Cortex of kidney (tissue), 1 donor: ENCODE measurements at places on chromosomes 2 and 18.

- DNase-seq, result no peak
These were observed 8.9 kb downstream of the PAPOLG start for GRCh38 chr2:60764736-60765534.

- DNase-seq, result no peak
These were observed 85.6 kb downstream of the SMIM21 start for GRCh38 chr18:75341897-75342296.

DNA sequence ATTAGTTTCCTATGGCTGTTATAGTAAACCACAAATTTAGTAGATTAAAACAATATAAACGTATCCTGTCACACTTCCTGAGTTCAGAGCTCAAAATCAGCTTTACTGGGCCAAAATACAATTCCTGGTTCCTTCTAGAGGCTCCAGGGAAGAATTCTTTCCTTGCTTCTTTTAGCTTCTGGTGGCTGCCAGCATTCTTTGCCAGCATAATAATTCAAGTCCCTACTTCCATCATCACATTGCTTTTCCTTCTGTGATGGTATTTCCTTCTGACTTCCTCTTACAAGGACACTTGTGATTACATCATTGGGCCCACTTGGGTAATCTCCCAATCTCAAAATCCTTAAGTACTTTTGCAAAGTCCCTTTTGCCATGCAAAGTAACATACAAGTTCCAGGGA, 40.6 kb downstream of the MOB4 start:
- no peak for DNase-seq

DNA sequence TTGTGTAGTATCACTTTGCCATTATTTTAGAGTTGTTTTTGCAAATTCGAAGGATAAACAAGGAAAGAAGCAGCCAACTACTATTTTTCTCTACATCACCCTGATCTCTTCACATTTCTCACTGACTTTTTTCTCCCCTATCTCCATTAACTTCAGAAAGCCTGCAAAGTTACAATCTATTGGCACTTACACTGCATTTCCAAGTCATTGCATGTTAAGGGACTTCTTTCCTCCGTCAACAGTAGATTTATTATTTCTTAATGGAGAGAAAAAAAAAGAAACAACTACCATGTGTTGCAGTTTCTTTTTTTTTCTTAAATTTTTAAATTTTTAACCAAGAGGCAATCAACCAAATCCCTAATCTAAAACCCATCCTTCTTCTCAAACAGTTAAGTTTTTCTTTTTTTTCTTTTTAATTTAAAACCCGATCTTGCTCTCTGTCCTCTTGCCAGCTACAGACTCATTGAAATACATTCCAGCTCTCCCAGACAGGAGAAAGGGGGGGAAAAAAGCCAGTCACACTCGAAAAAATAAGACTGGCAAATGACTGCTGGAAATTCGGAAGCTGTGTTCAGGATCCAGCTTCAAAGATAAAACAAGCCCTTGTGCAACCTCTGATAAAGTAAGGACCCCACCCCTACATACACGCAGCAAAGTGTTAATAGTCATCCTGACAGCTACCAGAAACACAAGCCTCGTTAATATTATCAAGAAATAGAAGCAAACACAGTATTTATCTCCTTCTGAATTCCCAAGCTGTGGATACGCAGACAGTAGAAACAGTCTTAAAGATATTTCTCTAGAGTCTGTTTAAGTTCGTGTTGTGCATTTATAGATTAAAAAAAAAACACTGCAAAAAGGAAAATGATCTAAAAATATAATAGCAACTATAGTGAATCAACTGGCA, 1.3 kb downstream of the LRRTM4 start:
- no peak for DNase-seq

- no peak for DNase-seq
These were observed 189.9 kb upstream of the NDUFV2 start for GRCh38 chr18:8912348-8913326.

DNA sequence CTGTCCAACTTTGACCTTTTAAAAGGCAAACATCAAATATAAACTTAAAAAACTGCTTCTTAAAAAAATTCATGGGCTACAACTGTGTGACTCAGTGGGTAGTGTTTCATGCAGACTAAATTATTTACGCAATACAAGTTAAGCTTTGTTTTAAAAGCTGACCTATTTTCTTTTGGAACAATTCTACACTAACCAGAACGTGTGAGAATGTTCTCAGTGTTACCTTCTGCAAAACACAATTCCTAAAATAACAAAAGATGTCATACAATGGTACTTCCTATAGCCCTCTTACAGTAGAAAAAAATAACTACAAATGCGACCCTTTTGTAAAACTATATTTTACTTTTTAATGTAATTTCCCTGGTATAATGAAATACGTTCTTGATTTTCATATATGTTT, 793.8 kb upstream of the FSHR start:
- no peak for DNase-seq

DNA sequence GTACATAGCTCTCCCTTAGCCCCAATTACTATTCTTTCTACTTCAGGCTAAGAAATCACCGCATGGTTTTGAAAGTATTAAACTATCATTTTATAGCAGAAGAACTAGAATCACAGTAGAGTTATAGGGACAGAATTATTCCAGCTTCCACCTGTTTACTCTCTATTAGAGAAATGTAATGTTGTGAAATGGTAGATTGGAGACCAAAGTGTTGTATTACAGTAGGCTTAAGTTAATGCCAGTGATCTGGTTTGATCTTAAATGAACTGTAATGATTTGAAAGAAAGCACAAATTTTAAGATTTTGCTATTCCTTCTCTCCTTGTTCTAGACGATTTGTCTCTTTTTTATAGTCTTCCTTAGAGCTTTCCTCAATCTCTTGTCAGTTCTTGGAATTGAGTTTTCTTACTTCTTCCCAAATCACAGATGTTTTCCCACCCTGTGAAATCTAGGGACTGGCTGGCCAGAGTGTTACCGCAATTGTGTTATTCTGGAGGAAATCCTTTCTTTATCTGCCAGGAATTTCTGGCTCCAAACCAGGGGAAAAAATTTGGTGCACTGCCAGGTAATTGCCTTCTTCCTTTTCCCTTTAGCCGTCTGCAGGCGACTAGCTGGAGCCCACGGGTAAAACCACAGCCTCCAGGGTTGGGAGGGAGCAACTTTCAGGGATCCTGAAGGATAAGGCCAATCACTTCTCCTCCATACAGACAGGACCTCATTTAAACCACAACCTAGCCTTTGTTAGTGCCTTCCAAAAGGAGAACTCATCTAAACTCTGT, 51.7 kb downstream of the NOP58 start:
- DNase-seq, result no peak

DNA sequence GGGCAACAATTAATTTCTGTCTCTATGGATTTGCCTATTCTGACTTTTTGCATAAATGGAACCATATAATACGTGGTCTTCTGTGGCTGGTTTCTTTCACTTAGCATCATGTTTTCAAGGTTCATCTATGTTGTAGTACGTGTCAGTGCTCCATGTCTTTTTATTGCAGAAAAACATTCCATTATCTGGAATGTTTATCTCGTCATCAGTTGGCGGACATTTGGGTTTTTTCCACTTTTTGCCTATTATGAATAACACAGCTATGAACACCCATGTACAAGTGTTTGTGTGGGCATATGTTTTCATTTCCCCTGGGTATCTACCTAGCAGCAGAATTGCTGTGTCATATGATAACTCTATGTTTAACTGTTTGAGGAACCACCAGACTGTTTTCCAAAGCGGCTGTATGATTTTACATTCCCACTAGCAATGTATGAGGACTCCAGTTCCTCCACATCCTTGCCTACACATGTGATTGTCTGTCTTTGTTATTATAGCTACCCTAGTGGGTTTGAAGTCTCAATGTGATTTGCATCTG, 49.9 kb downstream of the MYO7B start:
- no peak for DNase-seq

DNA sequence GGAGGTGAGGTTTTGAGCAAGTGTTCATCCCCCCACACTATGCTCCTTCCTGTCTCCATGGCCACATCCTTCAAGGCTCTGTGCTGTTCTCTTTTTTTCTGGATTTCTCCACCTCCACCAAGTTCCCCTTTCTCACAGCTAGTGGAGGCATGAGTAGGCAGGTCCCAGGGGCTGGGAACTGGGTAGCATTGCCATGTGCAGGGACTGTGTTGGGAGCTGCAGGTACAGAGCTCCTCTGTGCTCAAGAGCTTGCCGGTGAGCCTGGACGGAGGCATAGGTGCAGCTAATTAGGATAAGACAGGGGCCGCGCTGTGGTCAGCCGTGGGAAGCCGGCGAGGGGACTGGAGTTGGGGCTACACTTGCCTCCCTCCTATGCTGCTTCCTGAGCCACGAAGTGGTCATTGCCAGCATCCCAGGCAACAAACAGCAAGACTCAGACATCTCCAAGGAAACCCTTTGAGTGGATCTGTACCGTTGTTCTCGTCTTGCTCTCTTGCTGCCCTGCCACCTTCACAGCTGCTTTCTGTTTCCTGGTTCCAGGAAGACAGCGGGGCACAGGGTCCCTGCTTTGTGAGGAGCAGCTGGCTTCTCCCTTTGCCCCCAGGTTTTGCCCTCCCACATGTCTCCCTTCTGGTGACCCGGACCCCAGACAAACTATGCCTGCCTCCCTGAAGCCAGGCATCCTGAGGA, 36.9 kb downstream of the ATOH8 start:
- DNase-seq, result no peak

DNA sequence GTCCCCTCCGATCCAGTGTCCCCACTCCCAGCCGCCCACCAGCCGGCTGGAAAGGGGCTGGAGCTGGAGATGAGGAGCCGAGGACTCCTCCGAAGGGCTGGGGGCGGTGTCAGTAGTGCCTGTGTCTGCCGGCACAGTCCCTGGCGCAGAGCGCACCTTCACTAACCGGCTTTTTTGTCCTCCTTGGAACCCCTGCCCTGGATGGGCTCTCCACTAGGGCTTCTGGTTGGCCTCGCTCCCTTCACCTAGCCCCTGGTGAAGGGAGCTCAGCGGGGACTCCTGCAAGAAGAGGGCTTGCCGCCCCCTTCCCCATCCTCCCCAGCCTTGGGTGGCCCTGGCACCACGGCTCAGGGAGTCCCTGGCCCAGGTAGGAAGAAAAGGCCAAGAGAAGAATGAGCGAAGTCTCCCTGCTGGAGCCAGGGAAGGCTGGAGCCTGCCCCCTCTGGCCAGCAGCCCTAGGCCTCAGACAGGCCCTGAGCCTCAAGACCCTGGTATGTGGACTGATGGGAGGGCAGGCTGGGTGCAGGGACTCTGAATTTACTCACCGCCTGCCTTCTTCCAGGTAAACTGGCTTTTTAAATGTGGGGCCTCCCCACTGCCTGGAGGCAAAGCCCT, 570 bp upstream of the ECEL1 start:
- no peak for DNase-seq

GRCh38 chr2:172039011-172039704, 39.4 kb downstream of the METAP1D start:
- DNase-seq, result no peak

GRCh38 chr2:43276962-43277391, 50.6 kb upstream of the ZFP36L2 start:
- DNase-seq, result no peak
